ENCODE measurements at places on chromosomes 5 and 9.
A peak's percentile ranks its signal among the peaks of the same experiment; 100 is the strongest.

- DNase-seq, result no peak
Observed at GRCh38 chr9:122383992-122384461, 13.2 kb downstream of the PTGS1 start.

DNA sequence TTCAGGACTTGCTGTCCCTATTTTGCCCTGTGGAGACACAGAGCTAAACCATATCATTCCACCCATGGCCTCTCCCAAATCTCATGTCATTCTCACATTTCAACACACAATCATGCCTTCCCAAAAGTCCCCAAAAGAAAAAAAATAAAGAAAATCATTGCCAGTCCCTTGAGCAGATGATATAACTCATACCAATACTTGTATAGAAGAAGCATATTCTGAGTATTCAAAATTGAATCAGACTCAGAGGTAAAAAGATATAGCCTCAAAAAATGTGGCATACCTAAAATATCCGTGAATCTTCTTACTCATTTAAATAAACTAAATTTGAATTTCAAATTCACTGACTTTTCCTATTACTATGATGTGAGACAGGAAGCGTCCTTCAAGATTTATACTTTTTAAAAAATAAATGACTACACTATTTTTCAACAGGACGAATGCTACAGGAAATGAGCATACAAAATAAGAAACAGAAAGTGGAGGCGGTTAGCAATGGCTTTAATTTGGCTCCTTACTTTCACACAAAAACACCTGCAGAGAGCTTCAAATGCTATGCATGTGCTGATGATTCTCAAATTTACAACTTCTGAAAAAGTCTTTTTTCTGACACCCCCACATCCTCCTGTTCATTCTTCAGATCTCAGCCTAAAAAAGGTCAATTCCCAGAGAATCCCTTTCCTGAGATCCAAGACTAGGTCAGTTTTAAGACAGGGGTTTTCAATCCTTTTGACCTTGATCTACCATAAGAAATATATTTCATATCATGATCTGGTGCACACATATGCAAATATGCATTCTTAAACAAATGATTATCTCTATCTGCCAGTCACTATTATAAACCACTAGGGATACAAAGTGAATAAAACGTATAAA, 39.6 kb upstream of the DMXL1 start:
- no peak for DNase-seq

DNA sequence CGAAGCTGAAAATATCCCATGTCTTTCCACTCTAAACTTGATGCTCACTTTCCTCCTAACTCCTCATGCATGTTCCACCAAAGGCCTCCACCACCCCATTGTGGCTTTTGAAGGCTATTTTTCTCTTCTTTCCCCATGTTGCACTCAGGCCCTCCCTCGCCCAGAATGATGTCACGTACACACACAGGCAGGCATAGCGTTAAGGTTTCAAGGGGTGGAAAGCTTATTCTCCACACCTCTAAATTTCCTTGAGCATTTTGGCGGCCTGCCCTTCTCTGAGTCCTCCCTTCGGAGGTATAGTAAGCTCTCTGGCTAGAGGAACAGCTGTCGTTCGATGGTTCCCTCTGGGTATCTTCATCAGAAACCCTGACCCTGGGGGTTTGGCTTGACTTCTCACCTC, 673.5 kb downstream of the ACTL7B start:
- DNase-seq, result no peak

DNA sequence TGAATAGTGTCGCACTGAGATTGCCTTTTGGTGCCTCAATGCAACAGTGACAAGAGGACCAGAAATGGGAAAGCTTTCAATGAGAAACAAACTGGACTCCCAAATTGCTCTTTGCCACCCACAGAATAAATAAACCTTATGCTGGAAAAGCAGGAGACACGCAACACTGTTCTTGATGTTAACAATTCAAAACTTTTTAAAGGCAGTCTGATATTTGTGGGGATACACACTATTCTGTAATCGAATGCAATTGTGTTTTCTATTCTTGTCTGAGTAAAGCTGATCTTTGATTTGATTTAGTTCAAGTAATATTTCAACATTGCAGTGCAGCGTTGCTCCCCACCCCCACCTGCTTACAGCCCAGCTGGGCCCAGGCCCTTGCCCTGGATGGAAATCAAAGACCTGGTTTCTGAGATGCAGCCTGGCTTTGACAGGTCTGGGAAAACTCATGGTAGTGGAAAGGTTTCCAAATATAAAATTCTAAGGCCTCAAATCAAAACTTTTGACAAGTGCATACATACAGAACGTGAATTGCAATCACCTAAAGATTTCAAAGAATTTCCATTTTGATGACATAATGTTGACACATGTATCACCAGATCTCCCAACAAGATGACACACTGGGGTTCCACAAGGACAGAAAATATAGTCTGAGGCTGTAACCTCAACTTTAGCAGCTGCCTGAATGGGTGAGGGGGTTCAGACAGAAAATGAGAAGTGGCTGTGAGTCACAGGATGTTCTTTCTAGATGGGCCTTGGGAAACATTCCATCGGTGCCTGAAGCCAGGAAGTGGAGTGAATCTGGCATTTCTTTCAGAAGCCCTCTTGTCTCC, 55.1 kb downstream of the ABCA1 start:
- no peak for DNase-seq

- DNase-seq, result no peak
Observed at GRCh38 chr5:148858106-148858505, 31.7 kb downstream of the ADRB2 start.

- no peak for DNase-seq
Observed at GRCh38 chr9:121902461-121903135, 190.5 kb downstream of the TTLL11 start.

DNA sequence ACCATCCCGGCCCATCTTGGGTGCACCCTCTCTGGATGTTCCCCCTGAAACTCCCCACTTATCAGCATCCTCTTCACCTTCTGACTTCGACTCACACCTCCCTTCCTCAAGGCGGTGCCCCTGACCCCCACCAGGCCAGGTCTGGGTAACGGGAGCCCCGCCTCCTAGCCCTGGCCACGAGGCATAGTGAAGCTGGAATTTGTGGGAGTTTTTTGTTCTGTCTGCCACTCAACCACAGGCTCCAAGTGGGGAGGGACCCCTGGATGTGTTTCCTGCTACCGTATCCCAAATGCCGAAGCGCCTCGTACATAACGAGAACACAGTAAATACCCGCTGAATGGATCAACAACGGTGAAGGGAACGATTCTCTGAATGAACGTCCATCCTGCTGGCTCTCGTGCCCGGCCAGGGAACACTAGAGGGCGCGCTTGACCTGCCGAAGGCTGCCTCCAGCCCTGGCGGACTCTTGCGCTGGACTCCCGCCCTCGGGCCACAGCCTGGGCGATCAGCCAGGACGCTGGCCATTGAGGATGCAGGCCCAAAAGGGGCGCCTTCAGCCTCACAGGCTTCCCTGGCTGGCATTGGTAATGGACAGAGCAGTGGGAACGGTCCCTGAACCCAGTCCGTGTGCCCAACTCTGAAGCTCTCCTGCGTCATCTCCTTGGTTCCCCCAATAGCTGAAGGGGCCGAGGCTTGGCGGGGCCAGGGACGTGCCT, 47.3 kb upstream of the PHYKPL start:
- peak; percentile 31 for DNase-seq

GRCh38 chr9:104555521-104555920, 13.4 kb upstream of the OR13C8 start:
- no peak for DNase-seq

GRCh38 chr5:121745407-121745806, 106.3 kb upstream of the FTMT start:
- DNase-seq, result no peak

DNA sequence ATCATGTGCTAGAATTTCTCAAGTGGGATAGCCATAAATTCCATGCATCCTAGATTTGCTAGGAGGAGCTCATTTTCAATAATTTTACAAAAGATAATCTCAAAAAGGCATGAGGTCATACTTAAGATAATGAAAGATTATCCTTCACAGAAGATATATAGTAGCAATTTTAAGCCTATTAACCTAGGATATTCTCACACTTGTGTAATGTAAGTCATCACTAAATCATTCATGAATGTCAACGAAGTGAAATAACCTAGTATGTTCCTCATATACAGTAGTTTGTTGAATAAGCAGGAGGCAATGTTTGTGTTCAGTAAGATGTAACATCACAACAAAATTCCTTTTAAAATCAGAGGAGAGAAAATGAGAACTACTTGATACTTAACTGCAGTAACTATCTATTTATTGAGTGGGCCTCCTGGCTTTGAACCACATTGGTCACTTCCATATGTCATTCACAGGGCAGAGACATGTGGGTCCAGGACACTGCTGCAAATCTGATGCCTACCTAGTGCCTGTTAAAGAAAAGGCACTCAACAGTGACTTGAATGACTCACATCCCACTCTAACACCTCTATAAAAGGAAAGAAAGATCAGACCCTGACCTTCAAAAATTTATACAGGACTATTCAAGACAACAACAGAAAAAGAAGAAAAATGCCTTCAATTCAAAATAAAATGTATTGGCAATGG, 8.2 kb downstream of the LIFR start:
- no peak for DNase-seq

GRCh38 chr9:134276453-134277245, 49.6 kb upstream of the RXRA start:
- DNase-seq, result no peak

GRCh38 chr9:124110307-124110915, 98.8 kb downstream of the LHX2 start:
- peak; percentile 43 for DNase-seq

DNA sequence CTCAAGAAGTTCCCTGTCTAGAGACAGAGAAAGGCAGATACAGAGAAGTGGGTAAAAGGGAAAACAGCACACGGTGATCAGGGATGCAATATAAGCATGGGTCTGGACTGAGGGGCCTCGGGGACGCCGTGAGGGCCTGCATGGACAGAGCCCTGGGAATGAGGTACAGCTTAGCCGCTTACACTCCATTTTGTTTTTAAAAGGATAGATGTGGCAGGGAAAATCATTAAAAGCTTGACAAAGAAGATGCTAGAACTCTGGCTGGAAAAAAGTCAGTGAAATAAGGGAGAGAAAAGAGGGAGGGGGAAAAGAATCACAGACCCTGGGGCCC, 69.1 kb downstream of the EPB41L4B start:
- DNase-seq, result no peak

- no peak for DNase-seq
Observed at GRCh38 chr5:179918742-179919486, 11.2 kb upstream of the TBC1D9B start.

GRCh38 chr9:69178583-69179011, 4.5 kb downstream of the TJP2 start:
- peak; percentile 9 for DNase-seq

Measured in CD8-positive, alpha-beta T cell (primary cell).